ENCODE measurements at places on chromosomes 1 and 21. TPM values are rescaled to one million over a fixed set of nuclear protein-coding genes. Genes with fewer than 3 reads are reported as not detected.

GRCh38 chr1:52365071-52365745 lies 797 bp downstream of the CC2D1B start:
- H3K4me1 ChIP-seq = peaks cover 30% of the 10 kb centered on the region
- peak overlapping the region; percentile 75 for H3K4me3 ChIP-seq
- peak overlapping the region; percentile 92 for H3K27ac ChIP-seq
- peaks cover 31% of the 10 kb centered on the region for H3K36me3 ChIP-seq
- DNase-seq = no peak

GRCh38 chr21:46411236-46411635 lies 47.5 kb upstream of the DIP2A start:
- peaks cover 7% of the 10 kb centered on the region for H3K36me3 ChIP-seq
- DNase-seq = no peak
- no peaks in the 10 kb centered on the region for H3K27me3 ChIP-seq

DNA sequence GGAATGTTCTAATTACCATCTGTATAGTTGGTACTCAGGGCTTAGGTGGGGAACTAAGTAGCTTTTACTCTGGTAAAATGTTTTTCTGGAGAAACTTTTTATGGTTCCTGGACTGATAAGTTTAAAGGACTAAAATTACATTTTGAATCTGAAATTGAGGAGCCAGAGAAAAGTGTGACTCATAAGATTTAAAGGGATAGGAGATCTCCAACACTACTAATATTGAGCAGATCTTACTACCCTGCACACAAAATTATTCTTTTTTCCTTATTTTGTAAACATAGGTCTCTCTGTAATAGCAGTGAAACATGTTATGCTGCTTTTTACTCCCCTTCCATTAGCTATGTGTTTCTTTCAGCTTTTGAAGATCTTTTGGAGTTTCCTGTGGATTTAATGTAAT lies 32.5 kb downstream of the MTF2 start:
- no peaks in the 10 kb centered on the region for H3K27me3 ChIP-seq
- H3K27ac ChIP-seq = no peak overlapping the region
- no peaks in the 10 kb centered on the region for H3K4me1 ChIP-seq
- no peak overlapping the region for H3K4me3 ChIP-seq

Gene GBP1
- total RNA-seq = 32.0 TPM

Gene OR2AK2
- total RNA-seq = not detected

Gene LYST
- 93.6 TPM for total RNA-seq

All from natural killer cell (primary cell).